ENCODE measurements at places on chromosomes 1 and 21. TPM values are rescaled to one million over a fixed set of nuclear protein-coding genes. Genes with fewer than 3 reads are reported as not detected.

DNA sequence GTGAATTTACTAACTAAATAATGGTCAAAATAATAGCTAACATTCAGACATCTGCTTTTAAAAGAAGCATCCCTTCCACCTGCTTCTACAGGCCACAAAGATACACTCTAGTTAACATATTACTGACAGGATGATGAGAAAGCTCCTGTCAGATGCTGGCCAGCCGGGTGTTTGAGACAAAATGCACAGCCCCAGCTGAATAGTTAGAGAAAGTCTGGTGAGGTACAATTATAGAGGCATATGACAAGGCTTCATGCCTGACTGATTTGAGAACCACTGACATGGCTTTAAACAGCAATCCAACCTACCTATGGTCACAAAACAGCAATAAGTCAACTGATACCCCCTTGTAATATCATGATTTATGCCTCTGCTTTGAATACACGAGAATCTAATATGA, 137.0 kb downstream of the DENND1B start:
- no peak for DNase-seq

The SLC45A3 gene
- 34.9 TPM for total RNA-seq

DNA sequence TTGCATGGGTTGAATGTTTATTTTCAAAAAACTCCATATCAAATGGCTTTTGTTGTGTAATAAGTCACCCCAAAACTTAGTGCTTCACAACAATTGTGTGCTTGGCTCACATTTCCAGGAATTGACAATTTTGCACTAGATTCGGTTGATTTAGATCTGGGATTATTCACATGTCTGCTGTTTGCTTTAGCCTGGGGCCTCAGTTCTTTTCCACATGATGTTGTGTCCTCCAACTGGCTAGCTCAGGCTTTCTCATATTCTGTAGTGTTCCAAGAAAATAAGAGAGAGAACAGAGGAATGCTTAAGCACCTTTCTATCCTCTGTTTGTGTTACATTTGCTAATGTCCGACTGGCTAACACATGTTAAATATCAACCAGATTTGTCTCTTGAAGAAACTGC, 281.5 kb upstream of the ADGRL4 start:
- no peak for DNase-seq

GRCh38 chr1:108708691-108709660, 3.7 kb upstream of the FNDC7 start:
- DNase-seq: peak; percentile 18

- DNase-seq: no peak
These were observed 196.1 kb upstream of the FGGY start for GRCh38 chr1:59100708-59101374.

The ITLN1 gene
- total RNA-seq: not detected

DNA sequence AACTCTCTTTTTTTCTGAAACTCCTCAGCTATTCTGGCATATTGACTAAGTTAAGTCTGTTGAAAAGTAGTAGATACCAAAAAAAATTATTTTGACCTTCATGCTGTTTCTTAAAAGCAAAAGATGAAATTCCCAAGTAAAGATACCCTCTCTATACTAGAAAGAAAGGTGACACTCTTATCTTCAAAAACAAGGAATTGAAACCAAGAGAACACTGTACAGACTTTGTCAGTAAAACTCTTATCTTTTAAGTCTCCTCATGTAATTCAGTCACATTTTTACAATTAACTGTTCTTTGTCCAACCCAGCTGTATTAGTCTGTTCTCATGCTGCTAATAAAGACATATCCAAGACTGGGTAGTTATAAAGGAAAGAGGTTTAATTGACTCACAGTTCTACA, 496.2 kb downstream of the LTN1 start:
- DNase-seq: no peak

DNA sequence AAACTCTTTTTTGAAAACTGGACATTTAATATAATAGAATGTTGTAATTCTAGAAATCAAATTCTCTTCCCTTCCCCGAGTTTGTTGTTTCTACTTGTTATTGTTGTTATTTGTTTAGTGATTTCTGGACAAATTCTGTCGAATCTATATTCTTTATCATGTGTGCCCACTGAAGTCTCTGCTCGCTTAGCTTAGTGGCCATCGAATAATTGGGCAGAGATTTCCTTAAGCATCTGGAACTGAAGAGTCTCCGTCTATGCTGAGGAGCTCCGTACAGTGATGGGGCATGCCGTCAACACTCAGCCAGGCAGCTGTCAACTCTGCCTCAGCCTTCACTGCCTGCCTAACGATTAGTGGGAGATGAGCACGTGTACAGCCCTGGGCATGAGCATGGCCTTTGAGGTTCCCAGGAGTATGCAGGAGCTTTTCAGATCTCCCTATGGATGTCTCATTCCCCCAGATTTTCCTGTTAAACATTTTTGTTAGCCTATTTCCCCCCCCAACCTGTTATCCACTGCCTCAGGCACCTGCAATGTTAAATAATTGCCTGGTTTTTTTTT, 66.8 kb downstream of the SLX9 start:
- DNase-seq: no peak

The LRRC3 gene
- 1.9 TPM for total RNA-seq

- DNase-seq: peak; percentile 70
These were observed 258.5 kb downstream of the TRABD2B start for GRCh38 chr1:47738560-47739182.

DNA sequence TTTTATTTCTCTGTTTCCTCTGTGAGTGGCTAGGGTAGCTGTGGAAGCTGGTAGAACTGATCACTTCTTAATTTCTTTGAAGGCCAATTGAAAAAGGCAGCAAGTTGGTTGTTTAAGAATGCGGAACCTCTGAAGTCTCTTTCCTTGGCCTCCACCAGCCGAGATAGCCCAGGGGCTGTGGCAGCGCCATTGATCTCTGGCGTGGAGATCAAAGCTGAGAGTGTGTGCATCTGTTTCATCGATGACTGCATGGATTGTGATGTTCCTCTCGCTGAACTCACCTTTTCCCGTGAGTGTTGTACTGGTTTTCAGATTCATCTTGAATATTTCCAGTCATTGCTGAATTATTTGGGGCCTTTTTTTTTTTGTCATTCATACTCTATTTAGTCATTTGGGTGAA, 97.7 kb downstream of the VPS13D start:
- no peak for DNase-seq

DNA sequence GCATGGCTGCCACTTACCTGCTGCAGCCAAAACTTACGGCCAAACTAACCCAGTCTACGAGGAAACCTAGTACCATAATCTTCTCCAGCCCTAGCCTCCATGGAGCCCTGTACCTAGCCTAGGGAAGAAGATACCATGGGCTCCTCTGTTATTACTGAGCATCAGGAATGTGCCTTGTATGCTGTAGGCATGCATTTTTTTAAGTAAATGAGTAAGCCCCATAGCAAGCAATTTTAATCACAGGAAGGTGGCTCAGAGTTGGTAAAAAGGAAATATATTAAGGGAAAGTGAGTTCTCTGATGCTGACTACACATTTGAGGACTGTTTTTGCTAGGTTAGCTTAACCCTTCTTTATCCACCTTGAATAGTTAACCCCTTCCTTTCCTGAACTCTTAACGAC, 21.2 kb downstream of the NFASC start:
- DNase-seq: no peak

DNA sequence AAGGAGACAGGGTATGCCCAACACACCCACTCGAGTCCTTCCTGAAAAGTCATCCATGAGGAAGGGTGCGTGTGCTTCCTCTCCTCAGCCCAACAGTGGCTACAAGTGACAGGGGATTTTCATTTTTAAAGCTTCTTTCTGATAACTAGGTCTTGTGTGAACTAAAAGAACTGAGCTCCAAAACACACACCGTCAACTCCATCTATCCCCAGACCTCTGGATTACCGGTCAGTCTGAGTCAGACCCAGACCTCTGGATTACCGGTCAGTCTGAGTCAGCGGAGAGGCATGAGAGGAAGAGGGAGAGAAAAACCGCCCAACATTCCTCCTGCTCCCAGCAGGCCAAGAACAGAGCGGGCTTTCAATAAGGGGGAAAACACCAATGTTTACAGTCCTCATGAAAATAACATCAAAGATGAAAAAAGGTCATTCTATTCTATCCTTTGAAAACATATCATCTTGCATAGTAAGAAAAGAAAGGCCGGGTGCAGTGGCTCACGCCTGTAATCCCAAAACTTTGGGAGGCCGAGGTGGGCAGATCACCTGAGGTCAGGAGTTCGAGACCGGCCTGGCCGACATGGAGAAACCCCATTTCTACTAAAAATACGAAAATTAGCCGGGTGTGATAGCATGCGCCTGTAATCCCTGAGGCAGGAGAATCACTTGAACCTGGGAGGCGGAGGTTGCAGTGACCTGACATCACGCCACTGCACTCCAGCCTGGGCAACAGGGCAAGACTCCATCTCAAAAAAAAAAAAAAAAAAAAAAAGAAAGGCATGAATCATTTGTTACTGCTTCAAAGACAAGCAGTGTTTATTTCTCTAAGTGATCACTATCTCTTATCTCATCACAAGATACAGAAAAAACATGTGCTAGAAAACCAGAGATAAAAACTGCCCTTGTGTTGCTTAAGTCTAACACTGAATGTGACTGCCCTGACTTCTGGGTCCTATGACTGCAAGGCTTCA, 3.4 kb downstream of the PTTG1IP start:
- DNase-seq: peak; percentile 94

DNA sequence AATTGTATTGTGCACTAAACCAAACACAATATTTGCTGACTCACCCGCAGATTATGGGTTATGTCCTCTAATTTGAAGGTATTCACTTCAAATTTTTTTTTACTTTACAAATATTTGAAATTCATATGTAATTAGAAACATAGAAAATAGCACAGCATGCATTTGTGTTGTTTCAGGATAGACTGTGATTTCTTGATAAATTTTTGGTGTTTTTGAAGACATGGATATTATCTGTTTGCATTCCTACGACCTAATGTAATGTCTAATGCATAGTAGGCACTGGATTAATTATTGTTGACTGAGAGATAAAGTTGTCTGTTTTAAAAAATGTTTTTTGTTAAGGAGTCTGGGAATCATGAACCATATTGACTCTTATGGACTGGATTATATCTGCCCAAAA, 850.2 kb downstream of the BRINP3 start:
- no peak for DNase-seq

The GNG4 gene
- 1.2 TPM for total RNA-seq

- peak; percentile 94 for DNase-seq
These were observed at the start of the genes MUTYH and TOE1 for GRCh38 chr1:45339789-45340558. TSS of gene MUTYH (minus strand) at chr1:45340440. CDS start at chr1:45334505, 5,935 bp downstream. TSS of gene TOE1 (plus strand) at chr1:45340170. CDS start at chr1:45340253, 83 bp downstream.
